ENCODE measurements at places on chromosomes 12 and 14.

- no peak for DNase-seq
Observed at GRCh38 chr14:99514552-99515300, 33.5 kb downstream of the CCNK start.

GRCh38 chr14:92503756-92504491 lies 9.7 kb upstream of the RIN3 start:
- no peak for DNase-seq

DNA sequence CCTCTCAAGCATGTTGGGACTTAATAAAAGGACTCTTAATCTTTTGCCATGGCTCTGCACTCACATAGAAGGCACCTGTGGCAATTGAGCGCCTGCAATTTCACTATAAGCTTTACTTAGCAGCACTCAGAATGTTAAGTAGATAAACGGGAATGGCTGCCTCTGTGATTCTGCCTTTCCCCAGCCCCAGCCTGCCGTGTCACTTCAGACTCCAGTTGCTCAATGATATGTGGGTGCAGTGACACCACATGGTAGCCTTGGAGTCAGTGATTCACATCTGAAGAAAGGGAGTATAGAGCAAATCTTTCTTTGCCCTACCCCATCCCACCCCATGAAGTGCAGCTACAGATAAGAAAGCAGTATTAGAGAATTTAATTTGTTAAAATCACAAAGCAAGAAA lies 96.1 kb downstream of the ZFC3H1 start:
- no peak for DNase-seq

- no peak for DNase-seq
Observed at GRCh38 chr12:76909290-76909689, 30.5 kb upstream of the CSRP2 start.

GRCh38 chr12:97912943-97913342 lies 450.3 kb downstream of the RMST start:
- DNase-seq, result no peak

DNA sequence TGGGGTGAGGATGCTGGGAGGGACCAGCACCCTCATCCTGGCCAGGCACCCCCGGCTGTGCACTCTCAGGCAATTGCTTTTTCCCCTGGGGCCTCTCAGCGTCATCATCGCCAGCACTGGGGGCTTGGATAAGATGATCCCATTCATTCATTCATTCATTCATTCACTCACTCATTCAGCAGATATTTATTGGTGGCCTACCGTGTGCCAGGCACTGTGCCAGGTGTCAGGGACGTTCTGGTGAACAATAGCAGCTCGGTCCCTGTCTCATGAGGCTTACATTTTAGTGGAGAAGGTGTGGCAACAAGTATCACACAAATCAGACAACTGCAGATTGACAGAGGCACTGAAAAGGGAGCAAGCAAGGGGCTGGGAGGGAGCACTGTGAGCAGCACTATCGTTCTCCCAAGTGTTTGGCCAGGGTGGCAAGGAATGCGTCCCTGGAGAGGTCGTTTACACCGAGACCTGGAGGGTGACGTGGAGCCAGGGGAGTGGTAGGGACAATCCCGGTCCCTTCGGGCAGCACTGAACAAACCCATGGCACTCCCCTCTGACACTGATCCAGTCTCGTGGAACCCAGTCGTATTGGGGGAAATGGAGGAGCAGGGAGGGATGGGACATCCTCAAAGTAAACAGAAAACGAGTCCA lies 124.1 kb downstream of the PAPOLA start:
- no peak for DNase-seq

DNA sequence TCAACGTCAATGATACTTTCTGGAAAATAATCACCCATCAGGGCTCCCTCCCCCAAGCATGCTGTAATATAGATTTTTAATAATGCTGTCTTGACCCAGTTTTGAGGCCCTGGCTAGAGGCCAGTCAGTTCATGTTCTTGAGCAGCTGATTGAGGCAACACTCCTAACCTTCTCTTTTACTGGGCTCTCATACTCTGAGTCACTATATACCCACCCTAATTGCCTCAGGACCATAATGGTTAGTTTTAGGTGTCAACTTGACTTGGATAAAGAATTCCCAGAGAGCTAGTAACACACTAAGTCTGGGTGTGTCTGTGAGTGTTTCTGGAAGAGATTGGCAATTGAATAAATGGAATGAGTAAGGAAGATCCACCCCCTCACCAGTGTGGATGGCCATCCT lies 527.0 kb upstream of the ATP2B1 start:
- no peak for DNase-seq

- no peak for DNase-seq
Observed at GRCh38 chr14:76644855-76645518, 116.3 kb upstream of the VASH1 start.

DNA sequence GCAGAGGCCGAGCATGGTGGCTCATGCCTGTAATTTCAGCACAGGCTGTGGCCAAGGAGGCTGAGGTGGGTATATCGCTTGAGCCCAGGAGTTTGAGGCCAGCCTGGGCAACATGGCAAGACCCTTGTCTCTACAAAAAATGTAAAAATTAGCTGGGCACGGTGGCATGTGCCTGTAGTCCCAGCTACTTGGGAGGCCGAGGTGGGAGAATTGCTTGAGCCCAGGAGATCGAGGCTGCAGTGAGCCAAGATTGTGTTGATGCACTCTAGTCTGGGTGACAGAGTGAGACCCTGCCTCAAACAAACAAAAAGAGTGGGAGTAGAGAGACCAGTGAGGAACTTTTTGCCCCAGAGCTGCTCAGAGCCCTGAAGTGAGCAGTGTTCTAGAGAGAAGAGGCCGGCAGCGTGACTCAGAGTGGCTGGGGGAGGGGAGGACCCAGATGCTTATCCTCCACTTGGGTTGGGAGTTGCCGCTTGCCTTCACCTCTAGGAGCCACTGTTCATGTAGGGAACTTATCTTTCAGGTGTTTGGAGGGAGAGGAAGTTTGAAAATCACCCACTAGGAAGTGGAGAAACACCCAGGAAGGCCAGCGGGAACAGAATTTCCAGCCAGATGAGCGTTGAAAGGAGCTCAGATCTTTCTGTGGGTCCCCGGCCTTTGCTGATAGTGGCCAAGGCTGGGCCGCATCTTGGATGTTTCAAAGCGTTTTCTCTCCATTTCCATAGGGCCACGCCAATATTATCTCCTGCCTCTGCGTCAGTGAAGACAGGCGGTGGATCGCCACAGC lies 15.3 kb downstream of the CFAP251 start:
- DNase-seq, result no peak

- no peak for DNase-seq
Observed at GRCh38 chr12:119681728-119682638, 14.1 kb downstream of the PRKAB1 start.

GRCh38 chr12:14795028-14795448 lies 8.2 kb downstream of the WBP11 start:
- DNase-seq, result no peak

DNA sequence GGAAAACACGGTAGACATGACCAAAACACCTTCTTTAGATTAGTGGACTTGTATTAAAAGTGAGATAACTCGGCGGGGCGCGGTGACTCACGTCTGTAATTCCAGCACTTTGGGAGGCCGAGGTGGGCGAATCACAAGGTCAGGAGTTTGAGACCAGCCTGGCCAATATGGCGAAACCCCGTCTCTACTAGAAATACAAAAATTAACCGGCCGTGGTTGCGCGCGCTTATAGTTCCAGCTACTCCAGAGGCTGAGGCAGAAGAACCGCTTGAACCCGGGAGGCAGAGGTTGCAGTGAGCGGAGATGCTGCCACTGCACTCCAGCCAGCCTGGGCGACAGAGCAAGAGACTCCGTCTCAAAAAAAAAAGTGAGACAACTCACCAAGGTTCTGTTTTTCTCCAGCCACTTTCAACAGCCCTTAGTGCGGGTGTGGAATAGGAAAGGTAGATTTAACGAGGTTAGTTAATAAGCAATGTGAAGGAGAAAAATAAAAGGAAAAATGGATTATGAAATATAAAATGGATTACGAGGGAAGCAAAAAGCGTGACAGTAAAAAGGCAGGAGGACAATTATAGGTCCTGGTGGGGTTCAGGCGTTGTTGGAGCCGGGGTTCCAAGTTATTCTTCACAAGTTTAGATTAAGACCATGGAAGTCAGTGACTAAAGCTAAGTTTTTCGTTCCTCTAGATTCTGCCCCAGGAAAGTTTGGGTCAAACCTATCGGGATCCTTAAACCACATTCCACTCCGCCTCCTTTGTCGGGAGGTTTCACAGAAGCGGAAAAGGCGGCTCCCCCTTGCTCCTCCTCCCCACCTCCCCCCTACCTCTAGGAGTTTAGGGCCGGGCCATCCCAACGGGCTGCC lies 534 bp downstream of the PPP2R3C start:
- DNase-seq, result no peak

DNA sequence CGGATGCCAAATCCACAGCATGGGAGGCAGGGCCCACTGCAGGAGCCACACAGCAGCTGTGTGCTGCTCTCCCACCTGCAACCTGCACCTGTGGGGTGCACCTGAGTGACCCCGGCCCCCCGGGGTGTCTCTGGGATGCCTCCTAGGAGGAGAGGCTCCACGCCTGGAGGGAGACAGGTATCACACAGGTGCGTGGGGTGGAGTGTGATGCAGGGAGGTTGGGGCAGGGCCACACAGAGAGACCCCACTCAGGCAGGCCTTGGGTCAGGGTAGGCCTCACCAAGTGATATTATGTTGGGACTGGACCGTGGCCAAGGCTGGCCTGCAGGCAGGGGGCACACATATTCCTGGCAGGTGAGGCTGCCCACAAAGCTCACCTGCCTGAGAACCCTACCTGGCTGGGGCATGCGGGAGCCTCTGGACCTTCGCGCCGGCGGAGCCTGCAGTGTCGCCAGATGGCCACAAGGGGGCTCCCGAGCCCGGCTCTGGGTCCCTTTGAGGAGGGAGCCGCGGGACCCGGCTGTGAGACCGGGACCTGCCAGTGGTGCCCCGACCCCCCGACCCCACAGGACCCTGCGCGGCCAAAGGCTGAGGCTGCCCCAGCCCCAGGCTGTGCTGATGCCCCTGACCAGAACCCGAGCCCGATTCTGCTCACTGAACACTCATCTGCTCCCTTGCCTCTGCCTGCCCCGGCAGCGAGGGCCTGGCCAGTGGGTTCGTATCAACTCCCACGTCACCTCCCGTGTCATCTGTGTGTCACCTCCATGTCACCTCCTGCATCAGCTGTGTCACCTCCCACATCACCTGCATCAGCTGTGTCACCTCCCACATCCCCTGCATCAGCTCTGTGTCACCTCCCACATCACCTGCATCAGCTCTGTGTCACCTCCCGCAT lies 11.4 kb downstream of the TMEM121 start:
- DNase-seq, result no peak

- DNase-seq, result no peak
Observed at GRCh38 chr12:3218228-3219171, 141.3 kb downstream of the TSPAN9 start.

DNA sequence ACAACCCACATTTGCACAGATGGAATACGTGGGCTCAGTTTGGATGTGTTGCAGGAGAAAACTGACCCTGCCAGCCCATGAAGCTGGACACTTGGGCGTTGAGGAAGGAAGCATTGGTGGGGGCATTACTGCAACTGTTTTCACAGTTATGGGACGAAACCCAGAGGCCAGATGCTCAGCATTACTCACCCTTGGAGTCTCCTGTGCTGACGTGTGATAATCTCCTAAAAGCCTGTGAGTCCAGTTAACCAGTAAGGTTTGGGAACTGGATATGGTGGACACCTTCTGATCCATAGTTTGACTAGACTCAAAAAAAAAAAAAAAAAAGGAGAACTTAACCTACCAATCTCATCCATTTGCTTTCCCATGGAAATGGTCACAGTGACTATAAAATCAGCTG lies 52.8 kb upstream of the EGLN3 start:
- no peak for DNase-seq

DNA sequence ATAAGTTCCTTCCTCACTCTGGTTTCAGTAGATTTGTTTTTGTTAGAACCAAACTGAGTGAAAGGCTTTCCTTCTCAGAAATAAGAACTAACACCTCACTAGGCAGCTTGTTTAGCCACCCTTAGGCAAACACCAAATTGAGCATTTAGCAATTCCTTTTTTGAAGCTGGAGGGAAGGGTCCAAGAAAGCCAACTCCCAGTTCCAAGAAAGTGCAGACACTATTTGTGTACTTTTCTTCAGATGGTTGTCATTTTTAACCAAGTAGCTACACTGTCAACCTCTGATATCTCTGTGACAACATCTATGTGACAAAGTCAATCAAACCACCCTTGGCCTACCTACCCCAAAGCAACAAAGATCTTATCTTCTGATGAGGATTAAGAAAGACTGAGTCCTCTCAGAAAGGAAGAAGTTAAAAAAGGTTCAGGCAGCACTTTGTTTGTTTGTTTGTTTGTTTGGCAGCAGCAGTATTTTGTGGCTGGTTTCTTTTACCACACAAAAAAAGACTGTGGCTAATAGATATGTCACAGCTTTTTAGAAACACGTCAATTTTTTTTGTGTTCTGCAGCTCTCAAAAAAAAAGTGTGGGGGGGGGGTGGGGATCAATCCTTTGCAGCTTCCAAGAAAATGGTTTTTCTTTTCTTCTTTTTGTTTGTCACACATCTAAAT lies 203.8 kb downstream of the CRADD start:
- DNase-seq, result no peak

DNA sequence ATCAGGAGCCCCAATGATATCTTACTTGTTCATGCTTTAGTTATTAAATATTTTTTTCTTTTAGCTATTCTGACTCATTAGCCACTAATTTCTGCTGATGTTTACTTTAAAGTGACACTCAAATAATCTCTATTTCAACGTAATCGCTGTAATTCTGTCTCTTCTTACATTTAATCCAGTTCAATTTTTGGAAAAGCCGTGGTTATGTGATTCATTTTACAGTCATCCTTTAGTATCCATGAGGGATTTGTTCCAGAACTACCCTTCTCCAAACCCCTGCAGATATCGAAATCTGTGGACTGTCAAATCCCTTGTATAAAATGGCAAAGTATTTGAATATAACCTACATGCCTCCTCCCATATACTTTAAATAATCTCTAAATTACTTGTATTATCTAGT lies 1103.4 kb downstream of the LRFN5 start:
- DNase-seq, result no peak

DNA sequence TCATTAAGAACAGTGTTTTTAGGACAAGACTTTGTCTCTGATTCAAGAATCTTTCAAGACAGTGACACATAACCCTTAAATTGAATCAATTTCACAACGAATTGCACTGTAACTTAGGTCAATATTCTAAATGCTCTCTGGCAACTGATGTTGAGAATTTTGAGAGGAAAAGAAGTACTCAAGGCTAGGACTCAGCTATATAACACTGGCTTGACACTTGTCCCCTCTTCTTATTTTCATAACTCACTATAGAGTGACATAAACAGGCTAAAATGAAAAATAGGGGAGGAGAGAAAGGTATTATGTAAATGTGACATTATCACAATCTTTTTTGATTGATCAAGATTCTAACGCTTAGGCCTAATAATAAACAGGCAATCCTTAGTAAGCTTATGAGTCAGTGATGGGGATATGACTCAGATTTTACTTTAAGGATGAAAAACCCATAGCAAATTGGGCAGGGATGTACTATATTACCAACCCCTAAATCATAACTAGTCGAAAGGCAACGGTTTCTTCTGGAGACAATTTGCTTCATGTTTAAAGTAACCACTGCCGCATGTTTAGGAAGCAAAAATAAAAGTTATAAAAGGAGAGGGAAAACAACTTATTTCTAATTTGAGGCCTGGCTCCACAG lies 10.9 kb downstream of the BTG1 start:
- no peak for DNase-seq

- no peak for DNase-seq
Observed at GRCh38 chr14:65783576-65783975, 371.0 kb downstream of the FUT8 start.

- DNase-seq, result no peak
Observed at GRCh38 chr14:103629503-103630121, 601 bp downstream of the KLC1 start.
